ENCODE measurements at places on chromosomes 11 and 22.

DNA sequence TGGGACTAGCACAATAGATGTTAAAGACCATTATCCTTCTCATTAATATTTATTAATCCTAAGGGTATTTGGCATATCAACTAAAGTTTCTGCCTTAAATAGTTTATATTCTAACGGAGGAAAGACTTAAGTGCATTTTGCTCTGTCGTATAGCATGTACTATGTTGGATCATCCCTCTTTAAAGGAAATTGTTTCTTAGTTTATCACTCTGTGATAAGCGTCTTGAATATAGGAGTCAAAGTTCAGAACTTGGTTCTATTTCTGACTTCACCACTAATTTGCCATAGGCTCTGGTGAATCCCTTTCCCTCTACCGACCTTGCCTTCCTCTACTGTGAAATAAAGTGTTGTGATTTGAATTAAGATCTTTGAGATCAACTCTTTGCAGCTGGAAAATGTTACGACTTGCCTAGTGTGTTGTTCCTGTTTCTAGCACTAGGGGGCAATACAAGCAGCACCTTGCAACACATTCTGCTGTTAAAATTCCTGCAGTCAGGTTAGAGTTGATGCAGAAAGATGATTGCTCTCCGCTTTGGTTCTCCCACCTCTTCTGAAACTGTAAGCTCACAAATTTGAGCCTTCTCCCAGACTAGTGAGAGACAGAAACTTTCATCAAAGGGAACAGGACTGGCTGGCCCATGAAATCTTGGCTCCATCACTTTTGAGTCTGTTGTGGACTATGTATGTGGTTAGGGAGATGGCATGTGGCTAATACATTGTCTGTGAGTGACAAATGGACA lies 27.8 kb upstream of the ZNRF3 start:
- peak; percentile 65 for DNase-seq

GRCh38 chr11:110356762-110357671 lies 60.6 kb upstream of the RDX start:
- peak; percentile 73 for DNase-seq

GRCh38 chr11:2807801-2808241 lies 77.8 kb downstream of the CDKN1C start:
- DNase-seq, result peak; percentile 21

- DNase-seq, result no peak
These were observed 177.2 kb downstream of the INSC start for GRCh38 chr11:15291885-15292284.

DNA sequence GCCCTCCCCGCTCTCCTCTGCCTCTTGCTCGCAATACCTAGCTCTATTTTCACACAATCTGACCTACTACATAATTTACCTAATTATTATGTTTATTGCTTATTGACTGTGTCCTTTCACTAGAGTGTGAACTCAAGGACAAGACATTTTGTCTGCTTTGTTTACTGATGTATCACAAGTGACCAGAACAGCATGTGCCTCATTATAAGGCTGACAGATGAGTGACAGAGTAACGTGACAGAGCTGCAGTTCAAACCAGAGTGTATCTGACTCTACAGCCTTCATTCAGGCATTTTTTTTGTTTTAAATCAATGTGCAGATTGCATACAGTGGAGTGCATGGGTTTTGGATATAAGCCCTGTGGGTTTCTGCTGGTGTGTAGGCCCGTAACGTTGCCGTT lies 82.0 kb upstream of the RAB1B start:
- no peak for DNase-seq

DNA sequence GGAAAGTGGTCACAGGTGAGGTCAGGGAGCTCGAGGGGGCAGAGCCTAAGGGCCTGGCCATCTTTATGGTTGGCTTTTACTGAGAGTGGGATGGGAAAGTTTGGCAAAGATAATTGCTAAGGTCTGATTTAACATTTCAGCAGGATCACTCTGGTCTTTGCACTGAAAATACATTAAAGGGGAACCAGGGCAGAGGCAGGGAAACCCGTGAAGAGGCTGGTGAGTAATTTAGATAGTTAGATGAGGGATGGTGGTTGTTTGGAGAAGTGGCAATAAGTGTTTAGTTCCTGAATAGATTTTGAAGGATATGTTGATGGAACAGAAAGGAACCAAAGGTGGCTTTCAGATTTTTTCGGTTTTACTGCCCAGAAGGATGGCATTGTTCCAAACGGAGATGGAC lies 50.8 kb downstream of the SCN3B start:
- DNase-seq, result no peak

DNA sequence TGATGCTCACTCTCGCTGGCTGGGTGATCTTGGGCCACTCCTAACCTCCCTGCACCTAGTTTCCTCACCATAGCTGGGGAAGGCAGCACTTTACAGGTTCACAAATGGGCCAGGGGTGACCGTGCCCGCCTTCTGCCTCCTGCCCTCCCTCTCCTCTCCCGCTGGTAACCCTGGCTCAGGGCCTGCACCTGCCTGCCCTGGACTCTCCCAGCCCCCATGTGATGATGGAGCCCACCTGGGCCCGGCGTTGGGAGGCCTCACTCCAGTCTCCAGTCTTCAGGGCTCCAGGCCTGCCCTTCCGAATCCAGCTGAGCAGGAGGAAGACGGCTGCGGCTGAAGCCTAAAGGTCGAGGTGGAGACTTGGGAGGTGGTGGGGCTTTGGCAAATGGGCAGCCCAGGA lies 152.9 kb downstream of the CACNA1I start:
- DNase-seq, result peak; percentile 32

DNA sequence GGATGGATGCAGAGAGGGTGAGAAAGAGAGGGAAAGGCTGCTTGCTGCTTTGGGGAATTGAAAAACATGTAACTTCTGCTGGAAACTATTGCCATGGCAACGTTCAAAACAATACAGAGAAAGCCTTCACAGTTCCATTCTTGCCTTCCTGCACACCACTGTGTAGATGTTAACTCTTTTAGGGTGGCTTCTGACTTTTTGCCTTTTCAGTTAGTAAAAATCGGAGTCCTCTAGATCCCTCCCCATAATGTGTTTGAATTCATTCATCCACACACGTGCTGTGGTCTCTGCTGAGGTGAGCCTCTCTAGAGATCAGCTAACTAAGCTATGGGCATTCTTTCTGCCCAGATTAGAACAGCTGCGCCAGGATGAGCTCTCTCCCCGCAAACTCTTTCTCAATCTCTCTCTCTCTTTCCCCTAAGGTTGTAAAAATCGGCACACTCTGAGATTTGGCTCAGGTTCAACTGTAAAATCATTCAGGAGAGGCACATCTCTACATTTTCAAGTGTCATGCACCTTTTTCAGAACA lies 1178.3 kb downstream of the LRRC4C start:
- peak; percentile 52 for DNase-seq

- DNase-seq, result peak; percentile 92
These were observed 197.8 kb downstream of the ETS1 start for GRCh38 chr11:128389461-128389976.

- DNase-seq, result no peak
These were observed 86.2 kb downstream of the BDNF start for GRCh38 chr11:27614092-27614491.

- no peak for DNase-seq
These were observed 17.3 kb upstream of the TREH start for GRCh38 chr11:118696673-118697226.

GRCh38 chr11:96543177-96543576 lies 153.4 kb downstream of the JRKL start:
- DNase-seq, result no peak

- DNase-seq, result peak; percentile 58
These were observed 729 bp downstream of the IL17RA start for GRCh38 chr22:17085277-17086181.

GRCh38 chr11:134501406-134502152 lies 89.5 kb upstream of the B3GAT1 start:
- DNase-seq, result no peak

GRCh38 chr22:31102441-31103081 lies 4.8 kb downstream of the SELENOM start:
- peak; percentile 89 for DNase-seq

DNA sequence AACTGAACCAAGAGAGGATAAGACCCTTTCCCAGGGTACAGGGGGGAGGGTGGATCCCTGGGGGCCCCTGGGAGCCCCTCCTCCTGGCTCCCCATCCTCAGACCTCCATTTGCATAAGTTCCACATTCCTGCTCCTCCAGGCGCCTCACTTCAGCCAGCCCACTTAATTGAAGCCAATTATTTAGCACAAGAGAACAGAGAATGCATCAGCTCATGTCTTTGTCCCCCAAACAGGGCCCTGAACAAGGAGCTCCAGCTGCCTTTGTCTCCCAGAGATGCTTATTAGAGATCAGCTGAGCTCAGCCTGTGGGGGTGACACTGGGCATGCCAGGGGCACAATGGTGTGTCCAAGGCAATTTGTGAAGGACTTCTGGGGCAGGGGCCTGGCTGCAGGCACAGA lies 89.9 kb upstream of the PRDM11 start:
- no peak for DNase-seq

- DNase-seq, result peak; percentile 88
These were observed 59.2 kb upstream of the CRTAM start for GRCh38 chr11:122779047-122779629.

All from islet precursor cell (in vitro differentiated cells).